Naive thymus-derived CD8-positive, alpha-beta T cell (primary cell): ENCODE measurements at places on chromosomes 3 and 15.

- no peak for DNase-seq
Measured at GRCh38 chr3:38723569-38724391, 74.3 kb upstream of the SCN5A start.

GRCh38 chr3:143810953-143811265, 37.4 kb downstream of the SLC9A9 start:
- DNase-seq = no peak

GRCh38 chr15:47404877-47405276, 312.4 kb upstream of the SEMA6D start:
- DNase-seq = no peak

DNA sequence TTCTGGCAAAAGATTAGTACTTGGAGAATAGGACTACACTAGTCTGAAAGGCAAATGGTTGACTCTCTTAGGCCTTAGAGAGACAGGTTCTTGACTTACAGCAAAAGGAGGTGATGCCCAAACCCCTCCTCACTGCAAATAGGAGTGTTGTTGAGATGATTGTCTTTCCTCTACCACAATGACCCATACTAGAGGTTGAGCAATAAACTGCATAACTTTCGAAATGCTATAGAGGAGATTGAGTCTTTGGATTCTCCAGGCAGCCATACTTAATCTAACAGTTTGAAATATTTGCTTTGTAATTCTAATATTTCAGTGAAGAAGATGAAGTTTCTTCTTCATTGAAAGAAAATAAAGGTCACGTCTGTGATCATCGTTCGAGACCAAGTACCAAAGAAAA, 498.5 kb upstream of the GBE1 start:
- DNase-seq = no peak

DNA sequence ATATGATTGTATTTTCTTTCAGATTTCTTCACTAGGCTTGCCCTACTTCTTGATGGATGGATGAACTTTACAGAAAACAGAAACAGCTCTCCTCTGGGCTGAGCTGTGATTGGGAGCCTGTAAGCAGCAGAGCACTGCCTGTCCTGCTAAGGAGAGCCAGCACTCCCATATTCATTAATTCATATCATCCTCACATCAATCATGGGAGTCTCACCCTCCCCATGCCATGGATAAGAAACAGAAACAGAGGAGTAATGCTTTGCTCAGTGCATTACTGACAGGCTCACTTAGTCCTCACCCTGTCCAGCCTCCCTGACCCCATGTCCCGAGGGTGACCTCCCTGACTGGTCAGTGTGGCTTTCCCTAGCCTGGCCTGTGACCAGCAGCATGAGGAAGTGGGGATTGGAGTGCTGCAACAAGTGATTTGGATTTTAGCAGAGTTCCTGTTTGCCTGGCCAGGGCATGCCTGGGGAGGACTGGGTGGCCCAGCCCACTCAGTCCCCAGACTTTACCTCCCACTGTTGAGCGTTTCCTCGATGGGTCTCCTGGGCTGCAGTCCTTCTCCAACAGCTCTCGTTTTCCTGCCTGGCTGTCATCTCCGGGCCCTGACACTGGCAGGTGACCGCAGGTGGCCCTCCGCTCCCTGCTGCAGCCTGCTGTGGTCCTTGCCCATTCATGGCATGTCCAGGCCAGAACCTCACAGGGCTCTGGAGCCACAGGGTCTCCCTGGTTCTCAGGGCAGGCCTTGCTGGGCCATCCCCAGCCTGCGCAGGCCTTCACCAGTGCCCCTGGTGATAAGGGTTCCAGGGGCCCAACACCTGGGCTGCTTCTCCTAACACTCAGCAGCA, 1.3 kb upstream of the TMIE start:
- DNase-seq = no peak

- DNase-seq = no peak
Measured at GRCh38 chr3:146050691-146051090, 110.3 kb downstream of the PLOD2 start.

GRCh38 chr3:102682741-102683140, 247.9 kb downstream of the ZPLD1 start:
- no peak for DNase-seq

GRCh38 chr3:67601919-67602608, 52.3 kb downstream of the SUCLG2 start:
- peak; percentile 28 for DNase-seq

- no peak for DNase-seq
Measured at GRCh38 chr3:151743855-151744254, 10.1 kb downstream of the AADACL2 start.

GRCh38 chr3:112774293-112774926, 72.3 kb downstream of the CD200R1L start:
- DNase-seq = no peak

DNA sequence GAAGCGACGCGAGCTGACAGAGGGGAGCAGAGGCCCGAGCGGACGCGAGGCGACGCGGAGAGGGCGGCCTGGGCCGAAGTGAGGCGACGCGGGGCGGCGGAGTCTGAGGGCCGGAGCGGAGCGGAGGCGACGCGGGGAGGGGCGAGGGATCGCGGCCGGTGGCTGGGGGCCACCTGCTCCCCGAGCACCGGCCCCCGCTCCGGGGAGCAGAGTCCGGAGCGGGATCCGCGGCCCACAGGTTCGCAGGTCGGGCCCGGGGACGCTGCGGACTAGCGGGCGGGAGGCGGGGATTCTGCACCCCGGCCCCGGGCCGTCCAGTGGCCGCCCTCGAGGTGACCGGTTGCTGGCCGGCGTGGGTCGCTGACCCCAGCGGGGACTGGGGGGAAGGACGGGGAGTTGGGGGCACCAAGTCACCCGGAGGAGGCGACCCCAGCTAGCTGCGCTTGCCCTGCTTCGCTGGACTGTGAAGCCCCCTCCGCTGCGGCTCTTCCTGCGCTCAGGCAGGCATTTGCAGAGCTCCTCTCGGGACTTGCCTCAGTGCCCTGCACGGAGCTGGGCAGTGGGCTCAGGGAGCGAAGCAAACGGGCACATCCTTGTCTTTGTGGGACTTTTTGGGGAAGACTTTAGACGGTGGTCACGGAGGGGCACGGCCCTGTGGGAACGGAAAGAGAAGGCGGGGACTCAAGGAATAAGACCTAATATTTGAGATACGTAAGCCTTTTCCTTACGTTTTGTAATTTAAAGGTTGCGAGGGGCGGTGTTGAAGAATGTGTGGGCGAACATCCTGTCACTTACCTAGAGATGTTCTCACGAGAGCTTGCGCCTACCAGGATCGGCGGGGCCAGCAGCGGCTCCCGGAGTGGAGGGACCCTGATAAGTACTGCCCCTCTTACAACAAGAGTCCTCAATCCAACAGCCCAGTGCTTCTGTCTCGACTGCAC, 566 bp downstream of the HMCES start:
- peak; percentile 51 for DNase-seq

DNA sequence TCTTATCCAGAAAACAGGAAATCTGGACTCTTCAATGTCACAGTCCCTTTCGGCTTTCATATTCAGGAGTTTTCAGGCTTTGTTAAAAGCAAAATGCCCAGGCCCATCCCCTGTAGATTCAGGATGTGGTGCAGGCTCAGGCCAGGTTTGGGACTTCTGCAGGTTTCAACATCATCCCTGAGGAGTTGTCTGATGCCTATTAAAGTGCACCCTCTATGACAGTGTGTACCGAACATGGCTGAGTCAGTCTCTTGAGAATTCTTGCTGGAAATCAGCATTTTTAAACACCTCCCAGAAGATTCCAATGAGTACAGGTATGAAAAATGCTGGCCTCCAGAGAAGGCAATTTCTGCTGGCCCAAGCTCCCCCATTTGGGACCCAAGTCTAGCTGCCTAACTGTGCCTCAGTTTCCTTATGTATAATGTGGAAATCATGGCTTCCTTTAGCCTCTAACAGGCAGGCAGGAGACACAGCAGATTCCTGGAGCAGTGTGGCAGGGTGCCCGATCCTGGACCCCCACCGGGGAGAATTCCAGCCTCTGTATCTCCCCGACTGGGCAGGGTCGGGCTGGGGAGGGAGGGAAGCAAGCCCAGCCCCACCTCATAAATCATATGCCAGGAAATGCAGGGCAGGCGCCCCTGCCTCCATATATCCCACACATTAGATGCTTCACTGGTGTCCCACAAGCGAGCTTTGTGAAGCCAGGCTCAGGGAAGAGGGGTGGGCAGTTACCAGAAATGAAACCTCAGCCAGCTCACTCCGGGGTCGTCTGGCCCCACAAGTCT, 44.4 kb upstream of the SLC6A11 start:
- no peak for DNase-seq

DNA sequence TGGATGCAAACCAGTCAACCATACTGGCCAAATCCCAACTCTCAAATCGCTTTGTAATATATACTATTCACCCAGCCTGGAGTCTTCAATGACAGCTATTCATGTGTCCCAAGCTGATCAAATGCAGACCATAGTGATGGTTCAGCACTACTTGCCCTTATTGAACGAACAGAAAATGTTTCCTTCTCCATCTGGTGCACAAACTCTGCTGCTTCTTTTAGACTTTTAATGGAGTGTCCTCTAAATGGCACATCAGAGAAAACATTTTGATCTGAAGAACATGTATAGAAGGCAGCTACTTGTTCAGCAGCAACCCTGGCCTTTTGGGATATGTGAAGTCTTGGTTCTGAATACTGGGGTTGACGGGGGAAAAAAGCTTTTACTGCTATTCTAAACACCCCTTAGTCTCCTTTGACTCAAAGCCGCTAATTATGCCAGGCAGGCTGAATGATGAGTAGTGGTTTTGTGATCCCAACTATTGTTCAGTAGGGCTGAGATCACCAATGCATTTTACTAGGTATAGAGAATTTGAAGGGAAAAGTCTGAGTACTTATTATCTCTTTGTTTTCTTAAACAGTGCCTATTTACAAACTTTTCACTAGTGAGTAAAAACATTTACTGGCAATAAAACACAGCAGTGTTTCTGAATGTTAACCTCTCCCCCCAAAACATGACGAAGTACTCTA, 781.2 kb downstream of the ROBO1 start:
- DNase-seq = no peak

DNA sequence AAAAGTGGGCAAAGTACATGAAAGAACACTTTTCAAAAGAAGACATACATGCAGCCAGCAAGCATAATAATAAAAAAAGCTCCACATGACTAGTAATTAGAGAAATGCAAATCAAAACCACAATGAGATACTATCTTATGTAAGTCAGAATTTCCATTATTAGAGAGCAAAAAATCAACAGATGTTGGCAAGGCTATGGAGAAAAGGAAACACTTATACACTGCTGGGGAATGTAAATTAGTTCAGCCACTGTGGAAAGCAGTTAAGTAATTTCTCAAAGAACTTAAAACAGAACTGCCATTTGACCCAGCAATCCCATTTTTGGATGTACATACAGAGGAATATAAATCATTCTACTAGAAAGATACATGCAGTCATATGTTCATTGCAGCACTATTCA, 360.7 kb downstream of the NSUN3 start:
- no peak for DNase-seq

DNA sequence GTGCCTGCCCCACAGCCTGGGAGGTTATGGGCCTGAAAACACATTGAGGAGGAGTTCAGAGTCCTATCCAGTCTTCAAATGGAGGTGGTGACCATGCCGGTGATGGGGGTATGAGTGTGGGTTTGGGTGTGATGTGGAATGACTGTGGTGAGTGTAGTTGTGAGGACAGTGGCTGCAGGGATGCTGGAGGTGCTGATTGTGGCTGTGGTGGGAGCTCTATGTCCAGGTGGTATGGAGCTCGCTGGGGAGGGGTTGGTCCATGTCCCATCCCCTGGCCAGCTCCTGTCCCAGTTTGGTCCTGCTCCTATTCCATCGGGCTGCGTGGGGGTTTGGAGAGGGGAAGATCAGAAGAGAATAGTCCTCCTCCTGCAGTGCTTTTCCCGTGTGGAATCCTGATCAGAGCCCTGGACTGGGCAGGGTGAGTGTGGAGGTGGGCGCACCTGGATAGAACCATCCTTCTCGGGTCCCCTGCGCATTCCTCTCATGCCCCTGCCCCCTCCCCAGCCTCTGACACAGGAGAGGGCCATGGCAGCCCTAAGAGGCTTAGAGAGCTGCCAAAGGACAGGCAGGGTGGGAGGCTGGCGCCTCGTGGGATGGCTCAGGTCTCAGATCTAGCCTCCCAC, 23.0 kb upstream of the GOLGA6C start:
- DNase-seq = no peak

DNA sequence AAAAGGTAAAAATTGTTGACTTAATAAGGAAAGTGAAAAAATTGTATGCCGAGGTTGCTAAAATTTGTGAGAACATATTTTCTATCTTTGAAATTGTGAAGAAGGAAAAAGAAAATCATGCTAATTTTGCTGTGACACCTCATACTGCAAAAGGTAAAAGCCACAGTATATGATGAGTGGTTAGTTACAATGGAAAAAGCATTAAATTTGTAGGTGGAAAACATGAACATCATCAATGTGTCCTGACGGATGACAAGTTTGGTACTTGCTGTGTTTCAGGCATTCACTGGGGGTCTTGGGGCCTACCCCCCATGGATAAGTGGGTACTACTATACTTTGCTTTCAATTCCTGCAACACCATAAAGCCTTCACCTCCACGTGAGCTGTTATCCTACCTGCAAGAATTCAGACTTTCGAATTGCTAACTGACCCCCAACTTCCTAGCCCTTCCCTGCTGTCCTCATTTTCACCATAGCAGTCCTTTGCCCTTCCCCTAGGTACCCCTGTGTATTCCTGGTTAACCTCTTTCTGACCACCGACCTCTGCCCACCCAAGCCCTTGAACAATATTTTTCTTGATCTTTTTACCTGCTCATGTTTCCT, 62.4 kb downstream of the RAB7A start:
- no peak for DNase-seq

DNA sequence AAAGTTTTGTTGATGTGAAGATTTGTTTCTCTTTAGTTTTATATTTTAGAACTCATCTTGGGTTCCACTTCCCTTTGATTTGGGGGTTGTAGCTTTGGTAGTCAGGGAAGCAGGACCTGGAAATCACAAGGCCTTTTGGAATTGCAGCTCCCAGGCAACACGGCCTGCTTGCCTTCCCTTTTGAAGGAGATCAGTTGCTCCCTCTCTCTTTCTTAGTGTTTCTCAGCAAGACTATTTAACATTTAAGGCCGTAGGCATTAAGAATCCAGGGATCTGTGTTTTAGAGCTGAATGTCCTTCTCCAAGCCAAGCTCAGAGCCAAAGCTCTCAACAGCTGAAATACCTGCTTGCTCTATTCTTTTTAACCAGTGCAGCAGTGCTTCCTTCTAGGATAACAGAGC, 310.3 kb downstream of the PTPRG start:
- DNase-seq = no peak

- DNase-seq = no peak
Measured at GRCh38 chr3:190084983-190085382, 35.7 kb downstream of the P3H2 start.

DNA sequence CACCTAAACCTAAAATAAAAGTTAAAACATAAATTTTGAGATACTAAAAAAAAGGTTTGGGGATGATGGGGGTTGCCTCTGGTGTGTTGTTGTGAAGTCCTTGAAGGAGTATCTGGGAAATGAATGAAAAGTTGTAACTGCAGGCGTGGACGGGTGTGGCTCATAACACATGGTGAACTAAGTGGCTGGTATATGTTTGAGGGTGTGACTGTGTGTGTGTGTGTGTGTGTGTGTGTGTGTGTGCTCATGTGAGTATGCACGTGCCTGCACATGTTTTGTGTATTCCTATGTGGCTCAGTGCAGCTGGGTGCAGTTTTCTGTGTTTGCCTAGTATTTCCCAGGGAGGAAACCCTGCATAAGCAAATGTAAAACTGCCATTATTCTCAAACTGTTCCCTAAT, 229.9 kb upstream of the TRIM42 start:
- no peak for DNase-seq
